ENCODE measurements at places on chromosomes 1 and 21.

GRCh38 chr21:36776981-36777617 is 78.2 kb downstream of the SIM2 start:
- DNase-seq, result no peak

DNA sequence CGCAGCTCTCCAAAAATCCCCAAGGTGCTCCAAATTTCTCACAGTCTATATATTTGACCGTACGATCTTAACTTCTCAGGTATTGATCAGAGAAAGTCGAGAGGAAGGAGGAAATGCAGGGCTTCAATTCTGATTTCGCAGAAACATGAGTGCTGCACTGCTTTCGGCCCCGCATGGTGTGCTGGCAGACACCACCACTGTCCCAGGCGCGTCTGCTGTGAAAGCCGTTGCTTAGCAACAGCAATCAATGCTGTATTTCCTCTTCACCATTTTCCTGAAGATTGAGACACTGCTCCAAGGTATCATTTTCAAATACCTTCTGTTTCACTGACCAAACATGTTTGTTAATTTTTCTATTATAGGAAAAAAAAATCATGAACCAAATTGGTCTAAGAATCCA is 296.3 kb downstream of the SMYD3 start:
- DNase-seq, result no peak

- DNase-seq, result peak; percentile 30
Observed at GRCh38 chr1:48817505-48818114, 40.9 kb upstream of the BEND5 start.

DNA sequence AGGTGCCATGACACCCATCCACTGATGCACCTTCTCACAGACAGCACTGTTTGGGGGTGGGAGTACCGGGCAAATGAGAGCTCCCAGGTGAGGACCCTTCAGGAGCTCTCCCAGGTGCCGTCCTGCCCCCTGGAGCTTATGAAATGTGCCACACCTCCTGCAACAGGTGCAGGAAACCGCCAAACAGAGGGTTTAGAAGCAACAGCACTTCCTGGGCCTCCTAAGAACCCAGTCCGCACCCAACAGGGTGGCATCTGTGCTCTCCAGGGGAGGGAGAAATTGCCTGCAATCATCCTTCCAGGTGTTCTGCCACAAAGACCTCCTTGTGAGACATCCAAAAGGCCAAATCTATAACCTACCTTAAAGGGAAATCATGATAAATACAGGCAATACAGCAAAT is 87.7 kb upstream of the ATP1B1 start:
- no peak for DNase-seq

GRCh38 chr1:183576537-183576936 is 13.7 kb downstream of the NCF2 start:
- DNase-seq, result no peak

GRCh38 chr21:26965907-26966581 is 844 bp downstream of the ADAMTS5 start:
- DNase-seq, result no peak

Data from activated T-cell treated with anti-CD3 and anti-CD28 coated beads for 48 hours (primary cell).